ENCODE measurements at places on chromosomes 3 and 15.

- no peak for DNase-seq
Measured at GRCh38 chr3:61226166-61226686, 25.0 kb downstream of the FHIT start.

DNA sequence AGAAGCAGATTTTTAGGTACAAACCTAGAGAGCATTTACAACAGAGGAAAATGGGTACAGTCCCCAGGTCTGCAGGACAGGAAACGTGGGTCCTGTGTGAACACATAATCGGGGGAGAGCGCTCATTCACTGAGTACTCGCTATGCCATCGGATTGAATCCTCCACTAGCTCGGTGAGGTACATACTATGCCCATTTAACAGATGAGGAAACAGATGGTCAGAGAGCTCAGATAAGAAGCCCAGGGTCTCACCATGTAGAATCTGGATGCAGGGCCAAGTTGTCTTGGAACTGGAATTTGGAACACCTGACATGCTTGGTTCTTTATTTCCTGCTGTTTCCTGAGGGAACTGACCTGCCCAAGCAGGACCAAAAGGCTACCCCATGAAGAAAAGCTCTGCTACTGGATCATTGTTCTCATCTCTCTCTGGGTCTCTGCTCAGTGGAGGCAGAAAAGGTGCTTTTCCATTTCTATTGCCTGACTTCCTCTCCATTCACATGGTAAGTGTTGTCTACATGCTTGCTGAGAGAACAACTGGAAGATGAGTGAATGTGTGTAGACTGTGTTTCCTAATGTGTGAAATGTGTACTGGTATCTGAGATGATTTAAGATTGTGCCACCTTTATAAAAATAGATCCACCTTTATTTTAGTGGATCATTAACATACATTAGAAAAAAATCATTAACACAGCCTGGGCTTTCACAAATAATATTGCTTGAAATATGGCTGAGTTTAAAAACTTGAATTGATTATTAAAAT, 89.1 kb downstream of the TGFBR2 start:
- no peak for DNase-seq

DNA sequence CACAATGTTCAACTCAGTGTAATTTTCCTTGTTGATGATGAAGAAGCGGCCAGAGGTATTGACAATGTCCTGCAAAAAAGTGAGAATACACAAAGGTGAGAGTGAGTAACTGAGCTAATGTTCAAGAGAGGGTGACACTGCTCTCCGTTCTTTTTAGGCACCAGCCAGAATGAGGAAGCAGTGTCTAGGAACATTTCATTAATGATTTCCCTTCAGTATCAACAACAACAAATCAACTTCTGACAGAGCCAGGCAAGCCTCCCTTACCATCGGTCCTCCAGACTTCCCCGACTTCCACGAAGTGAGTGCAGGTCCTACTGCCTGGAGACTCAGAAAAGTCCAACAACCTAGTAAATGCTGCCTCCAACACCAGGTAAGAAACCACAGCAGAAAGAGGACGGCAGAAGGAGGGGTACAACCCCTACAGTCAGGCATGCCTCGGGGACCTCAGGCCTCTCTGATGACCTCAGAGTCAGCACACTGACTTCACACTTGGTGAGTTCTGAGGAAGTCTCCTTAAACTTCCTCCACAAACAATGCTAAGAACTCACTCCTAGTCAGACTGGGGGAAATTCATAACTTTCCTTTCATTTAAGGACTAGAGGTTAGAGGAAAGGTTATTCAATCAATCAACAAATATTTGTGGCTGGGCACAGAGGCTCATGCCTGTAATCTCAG, 62.7 kb downstream of the NPTN start:
- peak; percentile 41 for DNase-seq

DNA sequence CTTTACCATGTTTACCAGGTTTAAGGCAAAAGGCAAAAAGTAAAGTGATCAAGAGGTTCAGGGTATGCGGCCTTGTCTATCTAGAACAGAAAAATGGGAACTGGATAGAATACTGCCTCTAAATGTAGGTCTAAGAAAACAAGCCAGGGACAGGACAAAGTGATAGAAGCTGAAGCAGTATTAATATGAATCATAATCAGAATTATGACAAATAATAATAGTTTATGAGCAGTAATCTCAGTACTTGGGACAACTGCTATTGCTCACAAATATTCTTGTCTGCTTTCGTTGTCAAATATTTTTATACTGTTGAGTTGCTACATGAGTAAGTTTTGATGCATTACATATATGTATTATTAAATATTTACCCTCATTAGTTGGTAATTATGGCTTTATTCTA, 356.9 kb upstream of the RBMS3 start:
- DNase-seq, result no peak

- DNase-seq, result no peak
Measured at GRCh38 chr15:69161878-69162213, 1.4 kb downstream of the GLCE start.

DNA sequence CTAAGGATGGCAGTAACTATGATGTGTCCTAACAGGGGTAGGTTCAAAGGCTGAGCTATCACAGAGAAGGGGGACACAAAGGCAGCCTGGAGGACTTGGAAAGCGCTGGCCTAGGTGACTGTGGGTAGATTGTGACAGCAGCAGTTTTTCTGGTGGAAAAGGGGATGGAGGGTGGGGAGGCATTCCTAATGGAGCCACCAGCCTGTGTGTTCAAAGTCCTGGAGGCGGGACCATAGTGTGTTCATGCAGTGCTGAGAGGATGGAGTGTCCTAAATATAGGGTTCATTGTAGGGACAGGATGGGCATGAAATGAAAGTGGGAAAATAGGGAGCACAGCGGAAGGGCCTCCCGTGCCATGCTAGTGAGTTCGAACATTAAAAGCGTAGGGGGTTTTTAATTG, 51.5 kb upstream of the POLR2M start:
- no peak for DNase-seq

DNA sequence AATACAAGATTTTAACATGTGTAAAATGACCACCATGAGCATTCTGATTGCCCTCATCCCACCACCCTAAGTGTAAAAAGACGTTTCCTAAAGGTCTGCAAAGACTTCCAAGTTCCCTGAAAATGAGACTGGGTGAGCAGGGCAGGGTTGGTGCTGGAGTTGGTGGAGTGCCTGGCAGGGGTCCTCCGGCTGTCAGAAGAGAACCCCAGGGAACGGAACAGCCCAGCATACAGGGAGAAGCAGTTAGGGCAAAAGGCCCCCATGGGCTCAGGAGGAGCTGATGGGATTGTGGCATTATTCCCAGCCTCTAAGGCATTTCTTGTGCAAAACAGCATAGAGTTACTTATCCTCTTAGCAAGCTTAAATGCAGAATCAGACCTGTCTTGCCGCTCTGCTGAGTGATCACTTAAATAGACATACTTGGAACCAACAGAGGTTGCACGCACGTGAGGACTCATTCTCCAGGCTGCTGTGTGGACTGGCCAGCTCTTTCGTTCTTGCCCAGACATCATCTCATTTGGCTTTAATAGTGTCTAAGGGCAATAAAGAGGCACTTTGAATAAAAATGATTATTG, 36.0 kb downstream of the XYLB start:
- no peak for DNase-seq

DNA sequence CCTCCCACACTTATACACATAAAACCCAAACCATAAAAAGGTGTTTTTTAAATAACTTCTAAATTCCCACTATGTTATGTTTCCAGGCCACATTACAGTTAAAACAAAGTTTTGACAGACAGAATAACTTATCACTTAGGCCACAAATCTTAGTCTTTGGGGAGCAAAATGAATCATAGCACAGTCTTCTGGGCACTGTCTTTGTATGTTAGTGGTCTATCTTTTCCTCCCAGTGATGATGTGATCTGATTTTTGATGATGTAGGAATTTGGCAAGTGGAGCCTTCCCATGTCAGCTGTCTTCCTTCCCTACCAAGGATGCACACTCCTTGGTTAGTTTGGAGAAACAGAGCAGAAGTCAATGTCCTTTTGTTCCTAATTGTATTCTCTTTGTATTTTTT, 67.3 kb downstream of the THSD4 start:
- DNase-seq, result no peak

GRCh38 chr3:43400167-43400566, 113.8 kb downstream of the SNRK start:
- no peak for DNase-seq

DNA sequence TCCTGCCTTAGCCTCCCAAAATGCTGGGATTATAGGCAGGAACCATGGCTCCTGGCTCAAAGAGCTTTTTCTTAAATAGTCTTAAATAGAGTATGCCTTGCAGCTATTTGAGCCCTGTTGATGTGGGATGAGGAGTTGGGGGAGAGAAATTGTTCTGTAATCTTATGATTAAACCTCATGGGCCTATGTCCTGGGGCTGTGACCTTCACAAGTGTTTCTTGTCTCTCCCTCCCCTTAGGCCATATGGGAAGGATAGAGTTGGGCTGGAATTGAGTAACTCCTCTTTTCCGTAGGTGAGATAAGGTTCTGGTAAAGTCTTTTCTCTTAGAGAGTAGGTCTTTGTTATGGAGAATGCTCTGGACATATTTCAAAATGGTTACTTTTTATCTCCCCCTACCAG, 114.3 kb downstream of the ARNT2 start:
- no peak for DNase-seq

DNA sequence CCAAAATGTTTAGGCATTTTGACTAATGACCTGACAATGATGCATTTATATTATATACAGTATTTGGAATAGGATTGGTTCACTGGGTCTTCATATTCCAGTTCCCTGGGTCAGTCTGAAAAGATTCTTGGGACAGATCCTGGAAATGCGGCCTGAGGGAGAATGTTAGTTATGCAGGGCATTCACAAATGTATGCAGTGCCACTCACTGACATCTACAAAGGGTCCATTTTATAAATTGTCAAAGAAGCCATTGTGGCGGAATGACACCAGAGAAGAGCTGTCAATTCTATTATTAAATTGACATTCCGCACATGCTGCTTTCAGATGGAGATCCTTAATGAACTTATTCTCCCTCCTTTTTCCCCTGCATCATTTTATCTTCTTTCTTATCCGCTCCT, 176.6 kb downstream of the VGLL3 start:
- no peak for DNase-seq

GRCh38 chr15:85494048-85494777, 113.8 kb downstream of the AKAP13 start:
- peak; percentile 41 for DNase-seq

DNA sequence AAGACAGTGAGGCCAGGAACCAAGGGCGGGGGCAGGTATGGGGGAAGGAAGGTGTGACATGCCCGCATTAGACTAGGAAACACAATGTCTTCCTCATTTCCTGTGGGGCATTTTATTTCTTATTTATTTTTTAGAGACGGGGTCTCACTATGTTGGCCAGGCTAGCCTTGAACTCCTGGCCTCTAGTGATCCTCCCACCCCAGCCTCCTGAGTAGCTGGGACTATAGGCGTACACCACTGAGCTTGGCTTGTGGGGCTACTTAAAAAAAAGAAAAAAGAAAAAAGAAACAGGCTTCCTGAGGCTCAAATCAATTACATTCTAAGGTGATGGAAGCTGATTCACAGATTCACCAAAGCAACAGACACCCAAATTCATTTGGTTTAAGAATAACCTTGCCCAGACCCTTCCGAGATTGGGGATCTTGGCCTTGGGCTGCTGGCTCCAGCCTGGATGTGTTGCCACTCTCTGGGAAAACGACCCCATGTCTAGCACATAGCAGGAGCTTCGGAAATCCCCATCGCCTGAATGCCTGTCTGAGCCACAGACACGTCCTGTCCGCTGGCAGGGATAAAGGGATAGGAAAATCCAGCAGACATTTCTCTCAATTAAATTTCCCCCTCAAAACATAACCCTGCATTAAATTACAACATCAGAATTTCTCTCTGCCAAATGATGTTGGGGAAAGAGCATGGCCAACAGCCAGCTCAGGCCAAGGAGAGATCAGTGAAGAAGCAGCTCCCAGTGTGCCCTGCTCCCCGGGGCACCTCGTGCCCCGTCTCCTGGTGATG, 13.0 kb downstream of the CPN2 start:
- no peak for DNase-seq

DNA sequence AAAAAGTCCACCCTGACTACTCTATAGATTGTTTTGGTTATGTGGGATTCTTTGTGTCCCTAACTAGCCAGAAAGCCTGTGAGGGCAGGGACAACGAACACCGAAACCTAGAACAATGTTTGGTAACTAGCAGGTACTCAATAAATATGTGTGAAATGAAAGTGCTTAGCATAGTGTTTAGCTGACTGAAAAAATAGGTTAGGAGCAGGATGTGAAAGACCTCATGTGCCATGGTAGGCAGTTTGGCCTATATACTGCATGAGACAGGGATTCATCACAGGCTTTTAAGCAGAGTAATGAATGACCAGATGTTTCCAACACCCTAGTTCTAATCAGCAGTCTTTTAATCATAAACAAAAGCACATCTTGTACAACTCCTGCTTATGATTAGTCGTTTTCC, 64.2 kb downstream of the MYO5A start:
- DNase-seq, result no peak

DNA sequence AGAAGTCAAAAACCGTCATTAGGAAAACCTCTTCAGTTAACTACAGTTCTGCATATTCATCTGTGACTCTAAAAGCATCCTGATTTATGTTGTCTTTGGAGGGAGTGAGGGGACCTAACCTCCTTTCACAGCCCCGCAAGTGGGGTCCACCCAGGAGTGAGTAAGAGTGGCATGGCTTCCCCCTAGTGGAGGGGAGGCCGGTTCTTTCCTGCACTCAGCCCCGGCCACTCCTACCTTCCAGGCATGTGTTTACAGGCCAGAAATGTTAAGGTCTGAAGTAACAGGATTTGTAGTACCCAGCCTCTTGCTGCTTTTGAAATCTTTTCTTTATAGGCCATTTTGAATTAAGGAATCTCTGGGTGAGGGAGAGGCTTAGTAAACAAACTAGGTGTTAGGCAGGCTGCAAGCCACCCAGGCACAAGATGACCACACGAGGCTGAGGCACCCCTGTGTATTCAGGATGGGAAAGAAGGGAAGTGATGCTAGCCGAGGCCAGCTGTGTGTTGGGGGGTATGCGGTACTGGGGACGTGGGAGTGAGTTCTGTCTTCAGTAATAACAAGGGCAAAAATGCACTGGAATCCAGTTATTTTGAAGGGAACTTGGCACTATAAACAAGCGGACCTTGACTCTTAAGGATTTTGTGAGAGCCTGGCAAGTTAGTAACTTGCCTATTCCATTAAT, 50.5 kb downstream of the CTDSPL start:
- DNase-seq, result peak; percentile 90

- no peak for DNase-seq
Measured at GRCh38 chr3:11641316-11641682, 2.4 kb downstream of the VGLL4 start.

DNA sequence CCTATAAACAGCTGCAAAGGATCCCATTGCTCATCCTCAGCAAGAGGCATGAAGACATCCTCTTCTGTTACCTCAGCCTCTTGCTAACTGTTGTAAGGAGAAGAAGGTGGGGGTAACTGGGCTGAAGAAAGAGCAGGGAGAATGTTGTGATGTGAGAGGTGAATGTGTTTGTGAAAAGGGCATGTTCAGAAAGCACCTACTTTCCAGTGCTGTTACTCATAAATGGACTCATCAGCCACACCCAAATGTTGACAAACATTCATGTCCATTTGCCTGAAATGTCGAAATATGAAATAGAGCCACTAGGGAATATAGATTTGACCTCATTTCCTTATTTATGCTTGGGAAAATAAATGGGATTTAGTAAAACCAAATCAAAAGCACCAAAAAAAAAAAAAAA, 12.6 kb downstream of the SLC24A1 start:
- DNase-seq, result no peak

- DNase-seq, result peak; percentile 48
Measured at GRCh38 chr15:42608110-42608531, 32.7 kb downstream of the STARD9 start.
